ENCODE measurements at places on chromosomes 3 and 15. TPM values are rescaled to one million over a fixed set of nuclear protein-coding genes. Genes with fewer than 3 reads are reported as not detected.

The AGBL1 gene
- polyA plus RNA-seq: not detected

The STXBP5L gene
- not detected for polyA plus RNA-seq

The TM4SF18 gene
- 4.9 TPM for polyA plus RNA-seq

The DNASE1L3 gene
- polyA plus RNA-seq: 94.5 TPM

The P2RY14 gene
- 0.11 TPM for polyA plus RNA-seq

The RLBP1 gene
- 0.17 TPM for polyA plus RNA-seq

The PARP14 gene
- polyA plus RNA-seq: 13.1 TPM

The MOBP gene
- not detected for polyA plus RNA-seq

The TMC3 gene
- 0.13 TPM for polyA plus RNA-seq

The GOLGA8M gene
- polyA plus RNA-seq: 1.0 TPM
